ENCODE measurements at places on chromosomes 4 and X.

DNA sequence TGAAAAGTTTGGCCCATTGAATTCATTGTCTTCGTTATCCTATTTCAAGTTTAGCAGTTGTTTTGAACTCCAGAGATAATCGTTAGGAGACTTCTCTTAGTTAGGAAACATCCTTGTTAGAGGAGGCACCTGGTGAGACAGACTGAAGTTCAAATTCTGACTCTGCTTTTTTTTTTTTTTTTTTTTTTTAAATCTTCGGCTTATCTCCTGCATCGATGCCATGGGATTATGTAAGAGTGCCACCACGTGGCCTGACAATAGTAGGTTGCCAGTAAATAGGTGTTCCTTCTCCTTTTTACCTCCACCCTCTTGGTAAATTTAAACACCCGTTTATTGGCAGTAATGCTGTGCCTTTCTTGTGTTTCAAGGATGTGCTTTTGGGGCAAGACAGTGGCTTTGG is 149.3 kb downstream of the SOWAHB start:
- DNase-seq, result no peak

GRCh38 chr4:108690738-108691137 is 40.3 kb downstream of the OSTC start:
- DNase-seq, result no peak

GRCh38 chr4:151340751-151341385 is 15.5 kb upstream of the SH3D19 start:
- DNase-seq, result no peak

GRCh38 chr4:132240081-132240480 is 909.0 kb upstream of the PCDH10 start:
- DNase-seq, result no peak

DNA sequence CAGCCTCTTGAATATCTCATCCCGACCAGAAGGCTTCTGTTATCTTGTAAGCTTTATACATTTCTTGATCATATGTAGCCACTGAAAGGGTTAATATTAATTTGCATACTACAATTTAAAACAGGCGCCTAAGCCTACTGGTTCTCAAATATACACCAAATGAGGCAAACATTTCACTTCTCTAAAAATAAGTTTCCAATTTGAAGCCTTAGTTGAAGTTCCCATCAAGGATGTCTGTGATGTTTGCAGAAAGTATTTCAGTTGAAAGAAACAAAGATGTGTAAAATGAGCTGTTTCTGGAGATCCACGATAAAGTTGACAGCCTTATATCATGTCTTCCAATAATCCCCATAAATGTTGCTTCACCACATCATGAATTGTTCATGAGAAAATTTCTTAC is 70.6 kb downstream of the KIT start:
- no peak for DNase-seq

DNA sequence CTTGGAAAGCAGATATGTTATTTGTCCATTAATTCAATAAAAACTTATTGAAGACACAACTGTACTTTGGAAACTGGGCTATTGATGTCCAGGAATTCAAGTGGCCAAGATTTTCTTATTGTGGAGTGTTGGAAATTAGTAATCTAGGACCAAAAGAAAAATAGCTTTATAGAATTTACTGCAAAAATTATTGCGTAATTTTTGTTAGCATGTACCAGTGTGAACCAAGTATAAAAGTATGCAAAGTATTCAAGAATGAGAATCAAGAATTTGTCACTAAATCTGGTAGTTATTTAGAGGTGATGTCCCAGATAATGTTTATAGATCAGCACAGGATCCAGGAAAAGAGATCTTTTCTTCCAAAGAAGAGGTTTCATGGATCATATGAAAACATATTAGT is 468.9 kb upstream of the CTSO start:
- no peak for DNase-seq

- no peak for DNase-seq
Measured at GRCh38 chr4:144809056-144809640, 163.2 kb downstream of the HHIP start.

GRCh38 chr4:124095621-124096020 is 616.9 kb downstream of the ANKRD50 start:
- DNase-seq, result no peak

- DNase-seq, result no peak
Measured at GRCh38 chrX:53300157-53300556, 18.8 kb upstream of the IQSEC2 start.

DNA sequence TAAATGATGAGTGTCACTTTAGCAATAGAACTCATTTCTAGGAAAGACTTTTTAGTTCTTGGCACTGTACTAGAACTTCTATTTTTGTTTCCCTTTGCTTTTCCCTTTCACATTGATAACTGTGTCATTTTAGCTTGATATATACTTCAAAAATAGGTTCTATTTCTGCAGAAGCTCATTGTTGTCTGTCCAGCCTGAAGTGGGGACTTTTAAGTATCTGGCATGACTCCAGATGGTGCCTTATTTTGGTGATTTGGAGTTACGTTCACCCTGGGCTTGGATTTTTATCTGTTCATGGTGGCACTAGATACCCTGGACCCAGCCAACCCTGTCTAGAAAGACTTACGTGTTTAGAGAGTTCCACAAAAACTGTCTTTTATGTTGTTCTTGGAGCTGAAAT is 3.4 kb downstream of the ABHD18 start:
- DNase-seq, result no peak

DNA sequence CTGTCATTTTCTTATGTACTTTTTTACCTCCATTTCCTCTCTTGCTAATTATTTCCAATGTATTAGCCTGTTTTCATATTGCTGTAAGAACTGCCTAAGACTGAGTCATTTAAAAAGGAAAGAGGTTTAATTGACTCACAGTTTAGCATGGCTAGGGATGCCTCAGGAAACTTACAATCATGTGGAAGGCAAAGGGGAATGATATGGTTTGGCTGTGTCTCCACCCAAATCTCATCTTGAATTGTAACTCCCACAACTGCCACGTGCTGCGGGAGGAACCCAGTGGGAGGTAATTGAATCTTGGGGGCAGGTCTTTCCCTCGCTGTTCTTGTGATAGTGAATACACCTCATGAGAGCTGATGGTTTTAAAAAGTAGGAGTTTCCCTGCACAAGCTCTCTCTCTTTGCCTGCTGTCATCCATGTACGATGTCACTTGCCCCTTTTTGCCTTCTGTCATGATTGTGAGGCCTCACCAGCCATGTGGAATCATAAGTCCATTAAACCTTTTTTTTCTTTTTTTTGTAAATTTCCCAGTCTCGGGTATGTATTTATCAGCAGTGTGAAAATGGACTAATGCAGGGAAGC is 870.0 kb upstream of the INTU start:
- no peak for DNase-seq

DNA sequence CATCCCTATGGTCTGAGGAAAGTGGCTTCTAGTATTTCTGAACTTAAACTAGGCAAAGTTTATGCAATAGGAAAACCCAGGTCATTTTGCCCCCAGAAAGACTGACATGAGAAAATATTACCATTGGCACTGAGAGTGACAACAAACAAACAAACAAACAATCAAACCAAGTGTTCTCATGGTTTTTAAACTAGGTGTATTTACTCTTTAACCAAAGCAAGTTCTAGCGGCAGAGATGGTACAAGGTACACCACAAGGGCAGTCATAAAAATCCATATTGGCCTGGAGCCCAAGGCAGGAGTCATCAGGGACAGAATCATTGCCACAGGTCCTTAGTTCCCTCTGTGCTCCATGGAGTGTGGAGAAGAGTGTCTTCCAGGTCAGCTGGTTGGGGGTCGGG is 26.0 kb upstream of the ENPEP start:
- DNase-seq, result no peak

DNA sequence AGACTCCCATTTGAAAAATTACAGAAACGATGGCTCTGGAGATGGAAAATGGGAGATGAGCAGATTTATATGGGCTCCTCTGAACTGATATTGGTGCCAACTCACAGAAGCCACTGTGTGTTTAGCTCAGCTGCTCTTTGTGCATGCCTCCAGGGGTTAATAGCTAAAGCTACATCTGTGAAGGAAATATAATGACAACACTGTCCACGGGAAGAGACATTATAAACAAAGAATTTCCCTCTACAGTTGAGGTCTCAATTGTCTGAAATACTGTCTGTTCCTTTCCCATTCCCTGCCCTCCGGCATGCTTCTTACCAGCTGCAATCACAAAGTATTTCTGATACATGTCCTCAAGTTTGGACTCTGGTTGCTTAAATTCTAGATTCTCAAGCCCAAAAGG is 40.4 kb downstream of the PPA2 start:
- no peak for DNase-seq

- no peak for DNase-seq
Measured at GRCh38 chr4:159506801-159507517, 404.1 kb downstream of the RAPGEF2 start.

DNA sequence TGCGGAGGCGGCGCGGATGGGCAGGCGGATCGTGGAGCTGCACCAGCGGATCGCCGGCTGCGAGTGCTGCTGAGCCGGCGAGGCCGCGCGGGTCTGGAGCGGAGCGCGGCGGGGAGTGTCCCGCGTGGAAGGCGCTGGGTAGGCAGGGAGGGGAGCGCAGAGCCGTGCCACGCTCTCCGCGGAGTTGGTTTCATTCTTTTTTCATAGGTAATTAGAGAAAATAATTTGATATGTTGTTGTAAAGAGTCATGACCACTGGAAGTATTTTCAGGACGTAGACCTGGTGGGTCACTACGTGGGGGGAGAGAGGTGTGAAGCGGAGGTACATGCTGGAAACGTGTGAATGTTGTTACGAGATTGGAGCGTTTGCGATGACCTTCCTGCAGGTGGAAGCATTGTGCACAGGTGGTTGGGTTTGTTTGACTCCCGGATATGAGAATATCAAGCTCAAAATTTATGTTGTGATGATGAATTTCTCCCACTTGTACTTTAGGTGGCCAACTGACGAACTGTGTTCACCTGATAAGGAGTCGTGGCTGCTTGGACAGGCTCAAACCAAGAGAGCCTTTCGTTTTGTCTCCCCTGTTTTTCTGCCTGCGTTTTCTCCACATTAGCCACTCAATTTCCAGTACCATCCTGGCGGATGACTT is 19.1 kb upstream of the S100P start:
- peak; percentile 83 for DNase-seq

GRCh38 chrX:10892621-10893225 is 218.4 kb upstream of the HCCS start:
- DNase-seq, result no peak

GRCh38 chrX:7730071-7730470 is 112.9 kb upstream of the VCX start:
- no peak for DNase-seq

GRCh38 chrX:47247999-47248320 is 15.2 kb downstream of the USP11 start:
- DNase-seq, result no peak

DNA sequence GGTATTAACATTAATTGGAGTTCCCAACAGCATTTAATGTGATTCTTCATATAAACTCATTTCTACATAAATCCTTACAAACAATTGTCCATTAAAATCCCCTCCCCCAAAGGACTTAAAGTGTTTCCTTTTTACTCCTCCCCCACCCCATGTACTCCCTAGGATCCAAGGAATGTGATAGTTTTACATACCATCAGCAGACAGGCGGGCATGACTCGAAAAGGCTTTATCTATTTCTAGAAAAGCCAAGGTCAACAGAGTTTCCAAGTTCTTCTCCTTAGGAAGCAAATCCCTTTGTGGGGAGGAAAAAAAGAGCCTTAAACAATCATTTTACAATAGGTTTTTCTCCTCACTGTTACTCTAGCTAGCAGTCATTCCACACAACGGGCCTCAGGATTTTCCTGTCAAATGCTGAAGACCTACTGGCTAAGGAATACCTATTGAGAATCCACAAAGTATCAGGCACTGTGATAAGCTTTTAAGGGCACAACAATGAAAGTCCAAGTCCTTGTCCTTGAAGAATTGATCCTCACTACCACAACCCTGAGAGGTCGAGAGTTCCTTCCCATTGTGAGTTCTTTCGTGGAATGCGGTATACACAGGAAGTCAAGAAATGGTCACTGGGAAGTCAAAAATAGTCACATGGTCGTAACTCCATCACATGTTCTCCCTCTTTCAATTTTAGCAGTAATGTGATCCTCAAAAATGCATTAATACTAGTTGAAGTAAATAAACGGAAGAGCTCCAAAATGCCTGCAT is 7.2 kb downstream of the PPM1K start:
- DNase-seq, result no peak

GRCh38 chrX:30349946-30350345 is 40.8 kb upstream of the NR0B1 start:
- DNase-seq, result no peak

- DNase-seq, result no peak
Measured at GRCh38 chr4:185118876-185119275, 24.2 kb upstream of the SLC25A4 start.

DNA sequence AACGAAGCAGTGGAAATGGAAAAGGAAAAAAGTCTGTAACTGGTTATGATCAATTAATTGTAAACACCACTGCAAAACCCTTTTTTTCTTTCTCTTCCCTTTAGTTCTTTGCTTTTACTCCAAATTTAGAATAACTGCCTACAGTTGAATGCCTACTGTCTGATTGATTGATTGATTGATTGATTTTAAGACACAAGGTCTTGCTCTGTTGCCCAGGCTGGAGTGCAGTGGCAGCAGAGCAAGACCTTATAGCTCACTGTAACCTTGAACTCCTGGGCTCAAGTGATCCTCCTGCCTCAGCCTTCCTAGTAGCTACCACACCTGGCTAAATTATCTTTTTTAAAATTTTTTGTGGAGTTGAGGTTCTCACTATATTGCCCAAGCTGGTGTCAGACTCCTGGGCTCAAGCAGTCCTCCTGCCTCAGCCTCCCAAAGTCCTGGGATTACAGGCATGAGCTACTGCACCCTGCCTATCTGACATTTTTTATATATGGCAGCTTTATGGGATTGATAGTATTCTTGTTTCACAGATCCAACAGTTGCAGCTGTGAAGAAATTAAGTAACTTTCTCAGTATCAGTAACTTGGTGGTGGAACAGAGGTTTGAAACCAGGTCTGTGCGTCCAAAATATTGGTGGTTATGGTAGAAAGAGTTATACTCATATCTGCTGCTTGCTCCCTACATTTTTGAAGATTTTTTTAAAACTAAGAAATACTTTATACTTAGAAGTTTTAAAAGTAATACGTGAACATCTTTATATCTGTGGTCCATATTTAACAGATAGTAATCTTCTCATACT is 12.4 kb downstream of the UBE2K start:
- no peak for DNase-seq

GRCh38 chr4:107017443-107018343 is 18.4 kb downstream of the DKK2 start:
- no peak for DNase-seq

- DNase-seq, result no peak
Measured at GRCh38 chrX:101462892-101463291, 22.4 kb upstream of the ARMCX4 start.

GRCh38 chr4:11341337-11342043 is 87.2 kb downstream of the HS3ST1 start:
- no peak for DNase-seq

Data from CD4-positive, alpha-beta T cell treated with Interleukin-12 subunit alpha and Interleukin-12 subunit beta, for 1 hour (primary cell).